ENCODE measurements at places on chromosomes 4 and X.

- DNase-seq: no peak
Observed at GRCh38 chr4:117084866-117085701, at the start of gene TRAM1L1. TSS of gene TRAM1L1 (minus strand) at chr4:117085576. CDS start at chr4:117085393, 183 bp downstream.

GRCh38 chr4:183407635-183408464 is 36.6 kb upstream of the CDKN2AIP start:
- no peak for DNase-seq

GRCh38 chr4:19645589-19645988 is 606.1 kb upstream of the SLIT2 start:
- DNase-seq: no peak

- no peak for DNase-seq
Observed at GRCh38 chr4:13202701-13203100, 281.4 kb downstream of the RAB28 start.

GRCh38 chr4:6824071-6824470 is 41.5 kb downstream of the KIAA0232 start:
- no peak for DNase-seq

DNA sequence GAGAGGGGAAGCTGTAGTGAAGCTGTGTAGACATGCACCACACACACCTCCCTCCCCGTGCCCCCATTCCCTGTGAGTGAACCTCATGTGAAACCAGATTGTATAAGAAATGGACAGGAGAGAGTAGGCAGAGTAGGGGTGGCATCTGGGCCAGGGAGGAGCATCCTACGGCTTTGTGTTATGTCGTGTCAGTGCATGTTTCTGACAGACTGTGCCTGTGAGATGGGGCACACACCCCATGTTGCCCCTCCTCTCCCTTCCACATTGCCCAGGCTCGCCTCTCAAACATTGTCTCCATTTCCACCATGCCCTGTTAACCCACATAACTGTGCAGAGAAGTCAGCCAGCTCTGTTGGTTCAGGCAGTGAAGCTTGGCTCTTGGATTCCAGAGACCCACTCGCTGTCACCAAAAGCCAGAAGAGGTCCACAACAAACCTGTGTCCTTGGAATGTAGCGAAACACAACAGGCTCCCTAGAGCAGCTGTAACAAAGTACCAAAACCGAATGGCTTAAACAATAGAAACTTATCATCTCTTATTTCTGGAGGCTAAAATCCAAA is 56.1 kb downstream of the SLC9A6 start:
- no peak for DNase-seq

DNA sequence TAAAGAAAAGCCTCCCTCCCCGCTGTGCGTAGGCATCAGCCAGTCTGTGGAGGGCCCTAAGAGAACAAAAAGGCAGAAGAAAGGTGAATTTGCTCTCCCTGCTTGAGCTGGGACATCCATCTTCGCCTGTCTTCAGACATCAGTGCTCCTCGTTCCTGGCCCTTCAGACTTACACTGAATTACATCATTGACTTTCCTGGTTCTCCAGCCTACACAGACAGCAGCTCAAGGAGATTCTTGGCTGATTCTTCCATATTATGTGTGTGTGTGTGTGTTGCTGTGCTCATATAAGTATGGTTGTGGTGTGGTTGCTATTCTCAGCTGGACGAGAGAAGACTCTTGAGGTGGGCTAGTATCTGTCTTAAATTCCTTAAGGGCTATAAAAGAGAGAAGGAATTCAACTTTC is 35.5 kb upstream of the CD99L2 start:
- DNase-seq: peak; percentile 83

DNA sequence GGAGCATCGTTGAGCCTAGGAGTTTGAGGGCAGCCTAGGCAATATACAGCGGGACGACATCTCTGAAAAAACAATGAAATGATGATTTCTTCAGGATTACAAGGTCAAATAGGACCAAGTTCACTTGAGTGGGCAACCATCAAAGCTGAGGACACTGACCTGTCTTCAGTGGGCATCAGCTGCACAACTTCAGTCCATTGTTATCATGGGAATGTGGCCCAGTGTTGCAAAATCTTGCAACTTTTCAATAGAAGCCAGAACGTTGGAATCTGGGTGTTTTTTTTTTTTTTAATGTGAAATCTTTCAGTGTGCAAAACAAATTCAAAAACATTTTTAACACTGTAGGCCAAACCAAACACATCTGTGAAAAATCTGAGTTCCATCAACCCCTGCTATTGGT is 155.4 kb upstream of the PLAC1 start:
- no peak for DNase-seq

DNA sequence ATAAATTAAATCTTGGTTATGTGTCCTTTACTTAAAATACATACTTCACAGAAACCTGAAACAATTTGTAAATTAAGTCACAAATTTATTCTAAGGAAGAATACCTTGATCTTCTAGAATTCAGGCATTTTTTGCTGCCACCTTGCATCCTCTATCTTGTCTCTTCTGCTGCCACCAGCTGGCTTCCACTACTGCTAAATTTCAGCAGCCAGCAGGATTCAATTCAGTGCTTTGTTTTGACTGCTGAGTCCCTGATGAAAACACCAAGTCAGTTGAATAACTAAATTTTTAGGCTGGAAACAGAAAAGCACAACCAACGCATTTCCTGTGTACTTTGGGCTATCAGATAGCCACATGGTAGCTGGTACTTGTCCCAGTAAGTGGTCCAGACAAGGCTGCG is 2.4 kb upstream of the MBTPS2 start:
- DNase-seq: no peak

GRCh38 chr4:126241634-126242033 is 926.9 kb downstream of the FAT4 start:
- DNase-seq: no peak

DNA sequence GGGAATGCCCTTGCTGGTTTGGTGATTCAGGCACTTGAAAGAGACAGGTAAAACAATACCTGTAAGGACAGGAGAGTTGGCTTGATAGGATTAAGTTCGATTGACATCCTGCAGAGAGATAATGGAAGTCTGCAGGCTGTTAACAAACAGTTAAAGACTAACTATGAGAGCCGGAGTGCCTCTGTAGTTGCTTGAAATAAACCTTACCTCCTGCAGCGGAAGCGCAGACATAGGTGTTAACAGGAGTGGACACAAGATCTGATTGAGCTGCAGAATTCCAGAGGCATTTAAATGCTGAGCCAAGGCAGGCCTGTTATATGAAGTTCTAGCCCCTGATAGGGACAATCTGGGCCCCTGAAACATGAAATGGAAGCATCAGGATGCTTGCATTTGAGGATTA is 416.7 kb upstream of the MAOA start:
- DNase-seq: no peak
